Esophagus squamous epithelium (tissue), 5 donors: ENCODE measurements at places on chromosomes 6 and 20. TPM values are rescaled to one million over a fixed set of nuclear protein-coding genes. Genes with fewer than 3 reads are reported as not detected.

GRCh38 chr20:18808712-18809111 is 4.9 kb upstream of the SCP2D1 start:
- DNase-seq = no peak

The HBS1L gene
- 65.3 TPM for total RNA-seq

- no peak for DNase-seq
These were observed 291.4 kb downstream of the BTBD9 start for GRCh38 chr6:38348371-38348770.

The TINAG gene
- not detected for total RNA-seq

The SIM1 gene
- not detected for total RNA-seq

The NOTCH4 gene
- total RNA-seq = 13.2 TPM

DNA sequence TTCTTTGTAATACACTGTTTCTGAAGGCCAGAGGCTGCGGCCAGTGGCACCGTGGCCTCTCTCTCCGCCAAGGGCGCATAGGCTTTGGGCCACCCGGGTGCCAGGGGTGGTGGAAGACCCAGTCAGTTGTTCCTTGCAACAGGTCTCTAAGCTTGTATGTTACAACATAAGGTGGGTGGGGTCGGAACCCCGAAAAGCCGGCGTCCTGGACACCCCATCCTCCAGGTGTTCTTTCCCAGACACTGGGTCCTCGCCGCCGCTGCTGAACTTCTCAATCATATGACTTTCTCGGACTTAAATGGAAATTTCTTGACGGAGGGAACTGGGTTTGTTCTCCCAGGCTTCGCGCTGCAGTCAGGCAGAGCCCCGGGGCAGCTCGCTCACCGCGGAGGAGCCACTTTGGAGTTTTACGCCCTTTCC is 983 bp upstream of the KCNQ5 start:
- DNase-seq = no peak

DNA sequence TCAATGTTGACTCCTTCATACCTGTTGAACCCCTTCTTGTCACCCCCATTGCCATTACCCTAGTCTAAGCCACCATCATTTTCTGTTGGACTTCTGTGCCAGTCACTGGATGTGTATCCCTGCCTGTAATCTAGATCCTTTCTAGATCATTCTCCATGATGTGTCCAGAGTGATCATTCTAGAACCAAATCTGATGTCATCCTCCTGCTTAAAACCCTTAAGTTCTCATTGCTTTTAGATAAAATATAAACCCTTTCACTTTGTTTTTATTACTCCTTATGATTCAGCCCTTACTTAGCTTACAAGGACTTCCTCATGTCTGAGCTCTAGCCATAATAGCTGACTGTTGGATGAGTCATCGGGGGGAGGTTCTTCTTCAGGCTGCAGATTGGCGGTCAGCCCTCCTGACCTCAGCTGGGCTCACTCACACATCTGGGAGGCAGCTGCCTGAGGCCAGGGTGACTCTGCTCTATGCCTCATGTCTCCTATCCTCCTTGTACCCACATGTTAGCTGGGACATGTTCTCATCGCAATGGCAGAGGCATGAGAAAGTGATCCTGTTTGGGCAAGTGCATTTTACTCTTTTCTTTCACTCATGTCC is 287.6 kb downstream of the ESR1 start:
- DNase-seq = no peak

The FOXQ1 gene
- 11.3 TPM for total RNA-seq

GRCh38 chr6:158488065-158488464 is 71.8 kb upstream of the TMEM181 start:
- DNase-seq = no peak

DNA sequence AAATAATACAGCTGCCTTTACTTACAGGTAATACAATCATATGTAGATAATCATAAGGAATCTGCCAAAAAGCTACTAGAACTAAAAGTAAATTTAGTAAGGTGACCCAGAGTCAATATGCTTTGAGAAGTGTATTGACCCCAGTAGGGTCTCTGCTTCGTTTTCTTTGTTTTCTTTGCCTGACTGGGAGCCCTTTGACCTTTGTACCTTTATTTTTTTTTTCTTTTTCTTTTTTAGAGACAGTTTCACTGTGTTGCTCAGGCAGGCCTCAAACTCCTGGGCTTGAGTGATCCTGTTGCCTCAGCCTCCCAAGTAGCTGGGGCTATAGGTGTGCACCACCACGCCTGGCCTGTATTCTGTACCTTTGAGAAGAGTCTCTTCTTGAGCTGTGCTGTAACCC is 17.9 kb downstream of the RAB5IF start:
- DNase-seq = no peak

The RAB23 gene
- 17.2 TPM for total RNA-seq

GRCh38 chr6:31776485-31776988 is 591 bp downstream of the VWA7 start:
- DNase-seq = no peak

The PPDPF gene
- 380 TPM for total RNA-seq

- no peak for DNase-seq
These were observed 108.2 kb downstream of the NOL4L start for GRCh38 chr20:32476684-32477593.

DNA sequence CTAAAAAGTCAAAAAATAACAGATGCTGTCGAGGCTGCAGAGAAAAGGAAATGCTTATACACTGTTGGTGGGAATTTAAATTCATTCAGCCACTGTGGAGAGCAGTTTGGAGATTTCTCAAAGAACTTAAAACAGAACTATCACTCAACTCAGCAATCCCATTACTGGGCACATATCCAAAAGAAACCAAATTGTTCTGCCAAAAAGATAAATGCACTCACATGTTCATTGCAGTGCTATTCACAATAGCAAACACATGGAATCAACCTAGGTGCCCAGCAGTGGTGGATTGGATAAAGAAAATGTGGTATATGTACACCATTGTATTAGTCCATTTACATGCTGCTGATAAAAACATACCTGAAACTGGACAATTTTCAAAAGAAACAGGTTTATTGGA is 116.0 kb upstream of the VGLL2 start:
- DNase-seq = no peak

- DNase-seq = no peak
These were observed 166.4 kb downstream of the CD24 start for GRCh38 chr6:106807947-106808611.
